ENCODE measurements at places on chromosomes 13 and 19. TPM values are rescaled to one million over a fixed set of nuclear protein-coding genes. Genes with fewer than 3 reads are reported as not detected.

Gene MIA
- not detected for total RNA-seq

Gene UPK1A
- total RNA-seq, result not detected

Gene CGB5
- total RNA-seq, result 35.7 TPM

Gene ENOX1
- total RNA-seq, result 1.5 TPM

Gene ELAVL1
- total RNA-seq, result 38.5 TPM

Gene SCN1B
- total RNA-seq, result 6.6 TPM

Gene KLK12
- not detected for total RNA-seq

Gene SMIM44
- not detected for total RNA-seq

Gene P2RY11
- 3.6 TPM for total RNA-seq

Gene ZNF443
- total RNA-seq, result 4.5 TPM

All from Daoy (cell line).